ENCODE measurements at places on chromosomes 11 and 22. TPM values are rescaled to one million over a fixed set of nuclear protein-coding genes. Genes with fewer than 3 reads are reported as not detected.

The UCP3 gene
- not detected for polyA plus RNA-seq

DNA sequence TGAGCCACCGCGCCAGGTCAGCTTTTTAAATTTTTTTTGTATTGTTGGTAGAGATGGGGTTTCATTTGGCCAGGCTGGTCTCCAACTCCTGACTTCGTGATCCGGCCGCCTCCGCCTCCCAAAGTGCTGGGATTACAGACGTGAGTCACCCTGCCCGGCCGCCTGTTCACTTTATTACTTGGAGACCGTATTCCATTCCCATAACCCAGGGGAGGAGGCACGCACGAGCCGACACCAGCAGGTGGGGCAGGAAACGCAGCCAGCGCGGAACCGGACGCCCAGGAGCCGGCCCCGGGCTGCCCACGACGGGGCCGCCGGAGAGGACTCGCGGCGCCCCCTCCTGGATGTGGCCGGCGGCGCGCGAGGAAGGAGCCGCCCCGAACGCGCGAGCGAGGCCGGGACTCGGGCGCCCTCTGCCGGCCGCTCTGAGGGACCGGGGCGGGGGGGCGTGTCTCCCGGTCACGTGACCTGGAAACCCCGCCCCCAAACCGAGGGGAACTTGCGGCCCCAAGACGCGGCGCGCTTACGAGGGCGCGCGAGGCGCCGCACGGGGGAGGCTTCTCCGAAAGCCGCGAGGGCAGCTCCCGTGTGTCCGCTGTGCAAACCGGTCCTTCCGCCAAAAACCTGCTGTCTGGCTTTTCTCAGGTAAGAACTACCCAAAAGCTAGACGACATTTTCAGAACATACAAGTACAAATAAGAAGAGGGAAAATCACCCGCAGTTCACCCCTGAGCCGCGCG, 11.6 kb upstream of the RNH1 start:
- no peaks in the 10 kb centered on the region for H3K36me3 ChIP-seq
- H3K4me1 ChIP-seq: peaks cover 11% of the 10 kb centered on the region
- no peak overlapping the region for H3K27ac ChIP-seq
- H3K4me3 ChIP-seq: no peak overlapping the region
- H3K27me3 ChIP-seq: no peaks in the 10 kb centered on the region

The HEPHL1 gene
- not detected for polyA plus RNA-seq

DNA sequence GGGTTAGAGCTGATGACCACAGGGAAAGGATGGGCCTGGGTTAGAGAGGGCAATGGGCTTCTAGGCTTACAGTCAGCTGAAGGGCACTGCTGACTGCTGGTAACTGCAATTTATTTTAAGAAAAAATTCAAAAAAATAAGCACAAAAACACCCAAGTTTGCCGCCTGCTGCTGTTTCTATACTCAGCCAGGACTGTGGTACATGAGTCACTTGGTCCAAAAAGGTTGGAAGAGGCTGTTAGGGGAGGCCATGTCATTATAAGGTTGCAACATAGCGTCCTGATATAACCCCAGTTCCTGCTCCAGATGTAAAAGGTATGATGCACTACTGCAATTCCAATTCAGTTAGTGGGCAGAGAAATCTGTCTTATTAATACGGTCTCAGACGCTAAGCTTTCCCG, 98.9 kb downstream of the ETS1 start:
- no peak for DNase-seq
- no peaks in the 10 kb centered on the region for H3K36me3 ChIP-seq
- peaks cover 33% of the 10 kb centered on the region for H3K4me1 ChIP-seq
- no peaks in the 10 kb centered on the region for H3K27me3 ChIP-seq

- peak overlapping the region; percentile 48 for H3K4me3 ChIP-seq
- DNase-seq: no peak
- no peaks in the 10 kb centered on the region for H3K27me3 ChIP-seq
- H3K27ac ChIP-seq: peak overlapping the region; percentile 69
Observed at GRCh38 chr22:17217179-17217578, 2.1 kb downstream of the ADA2 start.

The OVOL1 gene
- polyA plus RNA-seq: not detected

DNA sequence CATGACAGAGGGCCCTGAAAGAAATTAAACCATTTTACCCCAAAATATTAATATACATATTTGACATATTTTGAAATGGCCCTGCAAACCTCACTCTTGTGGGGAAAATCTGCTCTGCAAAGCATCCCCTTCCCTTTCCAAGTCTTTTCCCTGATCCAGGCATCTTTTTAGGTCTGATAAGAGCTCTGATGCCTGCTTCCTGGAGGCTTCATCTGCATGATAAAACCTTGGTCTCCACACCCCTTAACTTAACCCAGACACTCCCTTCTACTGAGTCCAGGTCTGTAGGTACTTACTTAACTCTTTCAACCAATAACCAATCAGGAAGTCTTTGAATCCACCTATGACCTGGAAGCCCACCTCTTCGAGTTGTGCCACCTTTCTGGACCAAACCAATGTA, 1.8 kb upstream of the LGALS12 start:
- no peak overlapping the region for H3K27ac ChIP-seq
- H3K4me1 ChIP-seq: peaks cover 74% of the 10 kb centered on the region
- H3K4me3 ChIP-seq: no peak overlapping the region
- no peak for DNase-seq
- H3K36me3 ChIP-seq: peaks cover 8% of the 10 kb centered on the region

The C11orf97 gene
- not detected for polyA plus RNA-seq

DNA sequence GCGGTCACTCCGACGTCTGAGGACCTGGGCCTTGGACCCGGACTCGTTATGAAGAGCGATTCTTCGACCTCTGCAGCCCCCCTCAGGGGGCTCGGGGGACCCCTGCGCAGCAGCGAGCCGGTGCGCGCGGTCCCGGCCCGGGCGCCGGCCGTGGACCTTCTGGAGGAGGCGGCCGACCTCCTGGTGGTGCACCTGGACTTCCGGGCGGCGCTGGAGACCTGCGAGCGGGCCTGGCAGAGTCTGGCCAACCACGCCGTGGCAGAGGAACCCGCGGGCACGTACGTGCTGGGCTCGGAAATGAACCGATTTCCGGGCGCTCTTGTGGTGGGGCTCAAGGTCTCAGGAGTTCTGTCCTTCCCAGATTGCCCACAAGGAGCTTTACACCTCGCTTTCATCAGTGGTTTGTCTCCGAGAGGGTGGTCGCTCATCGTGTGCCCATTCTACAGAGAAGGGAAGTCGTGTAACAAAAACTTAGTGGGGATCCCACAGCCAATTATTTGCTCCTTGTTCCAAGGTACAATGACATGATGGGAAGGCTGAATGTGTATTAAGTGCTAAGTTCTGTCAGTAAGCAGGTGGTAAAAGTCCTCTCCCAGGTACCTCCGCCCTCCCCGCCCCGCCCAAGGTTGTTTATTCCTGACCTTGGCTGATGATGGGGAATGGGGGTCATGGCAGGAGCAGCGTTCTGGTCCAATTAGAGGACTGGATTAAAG, 695 bp downstream of the PEX26 start:
- peaks cover 27% of the 10 kb centered on the region for H3K4me1 ChIP-seq
- DNase-seq: peak; percentile 14
- H3K27ac ChIP-seq: peak overlapping the region; percentile 99
- H3K36me3 ChIP-seq: peaks cover 35% of the 10 kb centered on the region
- H3K4me3 ChIP-seq: peak overlapping the region; percentile 100

DNA sequence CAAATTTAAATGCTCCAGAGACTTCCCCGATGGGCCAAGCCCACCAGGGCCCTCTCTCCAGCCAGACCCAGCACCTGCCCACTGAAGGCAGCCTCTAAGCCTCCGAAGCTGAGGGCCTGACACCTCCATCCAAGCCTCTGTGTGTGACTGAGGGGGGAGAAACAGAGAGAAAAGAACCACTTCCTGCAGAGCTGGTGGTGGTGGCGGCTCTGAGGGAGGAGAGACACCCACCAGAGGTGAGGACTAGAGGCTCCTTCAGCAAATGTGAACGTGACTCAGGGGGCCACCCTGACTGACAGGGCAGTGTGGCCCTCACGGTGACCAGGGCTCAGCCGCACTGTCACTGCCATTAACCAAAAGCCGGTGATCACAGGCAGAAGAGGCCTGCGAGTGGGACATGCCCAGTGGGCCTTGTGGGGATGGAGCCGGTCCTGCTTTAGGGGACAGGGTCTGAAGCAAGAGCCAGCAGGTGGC, 31.0 kb upstream of the CD5 start:
- peaks cover 56% of the 10 kb centered on the region for H3K4me1 ChIP-seq
- H3K4me3 ChIP-seq: no peak overlapping the region
- no peak for DNase-seq
- H3K36me3 ChIP-seq: no peaks in the 10 kb centered on the region
- H3K27ac ChIP-seq: peak overlapping the region; percentile 84
- no peaks in the 10 kb centered on the region for H3K27me3 ChIP-seq

- no peak for DNase-seq
- H3K36me3 ChIP-seq: no peaks in the 10 kb centered on the region
- no peaks in the 10 kb centered on the region for H3K4me1 ChIP-seq
- H3K27ac ChIP-seq: no peak overlapping the region
- H3K27me3 ChIP-seq: no peaks in the 10 kb centered on the region
Observed at GRCh38 chr11:67561971-67562619, 21.5 kb upstream of the GSTP1 start.

GRCh38 chr11:37264783-37265182, 666.7 kb upstream of the RAG2 start:
- H3K4me3 ChIP-seq: no peak overlapping the region
- H3K27ac ChIP-seq: no peak overlapping the region
- no peak for DNase-seq
- no peaks in the 10 kb centered on the region for H3K36me3 ChIP-seq
- no peaks in the 10 kb centered on the region for H3K4me1 ChIP-seq

The SLC1A2 gene
- polyA plus RNA-seq: 0.17 TPM

The TRIM49 gene
- not detected for polyA plus RNA-seq

- H3K36me3 ChIP-seq: no peaks in the 10 kb centered on the region
- no peak overlapping the region for H3K27ac ChIP-seq
- no peak overlapping the region for H3K4me3 ChIP-seq
Observed at GRCh38 chr22:25028841-25029141, 76.3 kb downstream of the KIAA1671 start.

DNA sequence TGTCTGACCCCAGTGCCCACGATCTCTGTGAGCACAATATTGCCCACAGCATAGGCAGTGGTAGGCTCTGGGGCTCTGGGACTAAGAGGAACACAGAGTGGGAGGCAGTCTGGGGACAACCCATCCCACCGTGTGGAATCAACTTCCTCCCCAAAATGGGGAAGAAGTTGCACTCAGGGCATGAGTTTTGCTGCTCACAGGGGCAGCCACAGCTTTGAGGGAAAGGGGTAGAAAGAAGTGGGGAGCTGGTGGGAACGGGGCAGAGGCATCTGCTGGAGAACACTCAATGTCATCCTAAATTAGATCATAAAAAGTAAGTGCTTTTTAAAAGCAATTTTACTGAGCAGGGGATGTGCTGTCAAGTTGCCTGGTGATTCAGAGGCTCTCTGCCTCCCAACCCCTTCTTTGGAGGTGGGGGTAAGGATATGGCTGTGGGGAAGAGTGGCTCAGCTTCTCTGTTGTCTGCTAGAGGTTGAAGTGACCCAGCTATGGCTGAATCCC, 233.8 kb upstream of the NCAM1 start:
- no peaks in the 10 kb centered on the region for H3K27me3 ChIP-seq
- DNase-seq: no peak
- H3K27ac ChIP-seq: no peak overlapping the region
- H3K36me3 ChIP-seq: no peaks in the 10 kb centered on the region

DNA sequence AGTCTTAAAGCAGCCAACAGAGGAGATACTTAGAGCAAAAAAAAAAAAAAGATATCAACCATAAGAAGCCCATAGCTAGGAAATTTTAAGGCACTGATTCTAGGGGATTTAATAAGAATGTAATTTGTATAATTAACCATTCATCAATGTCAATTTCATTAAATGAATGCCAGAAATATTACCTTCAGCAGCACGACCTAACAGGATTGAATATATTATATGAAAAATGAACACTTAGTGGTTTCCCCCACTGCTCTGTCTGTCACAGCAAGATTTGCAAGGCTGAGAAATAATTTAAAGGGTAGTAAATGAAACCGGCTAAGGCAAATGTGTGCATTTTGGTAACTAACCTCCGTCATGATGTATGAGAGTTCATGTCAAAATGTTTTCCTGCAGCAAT, 319.9 kb downstream of the KIRREL3 start:
- no peak overlapping the region for H3K4me3 ChIP-seq
- no peaks in the 10 kb centered on the region for H3K27me3 ChIP-seq
- no peaks in the 10 kb centered on the region for H3K4me1 ChIP-seq
- H3K27ac ChIP-seq: no peak overlapping the region
- no peaks in the 10 kb centered on the region for H3K36me3 ChIP-seq
- DNase-seq: no peak

The LDHAL6A gene
- not detected for polyA plus RNA-seq

- H3K27ac ChIP-seq: no peak overlapping the region
- no peak overlapping the region for H3K4me3 ChIP-seq
- peaks cover 79% of the 10 kb centered on the region for H3K4me1 ChIP-seq
- peaks cover 67% of the 10 kb centered on the region for H3K36me3 ChIP-seq
Observed at GRCh38 chr11:1859004-1859403, 6.1 kb downstream of the LSP1 start.

- no peak for DNase-seq
- H3K4me1 ChIP-seq: peaks cover 59% of the 10 kb centered on the region
- no peaks in the 10 kb centered on the region for H3K36me3 ChIP-seq
- H3K27ac ChIP-seq: no peak overlapping the region
Observed at GRCh38 chr11:124724979-124725718, 14.6 kb upstream of the NRGN start.

GRCh38 chr22:46469711-46470110, 67.7 kb downstream of the CELSR1 start:
- no peaks in the 10 kb centered on the region for H3K27me3 ChIP-seq
- no peaks in the 10 kb centered on the region for H3K4me1 ChIP-seq
- H3K4me3 ChIP-seq: no peak overlapping the region

GRCh38 chr11:58711832-58712231, 19.9 kb downstream of the GLYAT start:
- no peak for DNase-seq
- H3K27me3 ChIP-seq: no peaks in the 10 kb centered on the region
- no peak overlapping the region for H3K4me3 ChIP-seq

The SLC37A2 gene
- 73.3 TPM for polyA plus RNA-seq

DNA sequence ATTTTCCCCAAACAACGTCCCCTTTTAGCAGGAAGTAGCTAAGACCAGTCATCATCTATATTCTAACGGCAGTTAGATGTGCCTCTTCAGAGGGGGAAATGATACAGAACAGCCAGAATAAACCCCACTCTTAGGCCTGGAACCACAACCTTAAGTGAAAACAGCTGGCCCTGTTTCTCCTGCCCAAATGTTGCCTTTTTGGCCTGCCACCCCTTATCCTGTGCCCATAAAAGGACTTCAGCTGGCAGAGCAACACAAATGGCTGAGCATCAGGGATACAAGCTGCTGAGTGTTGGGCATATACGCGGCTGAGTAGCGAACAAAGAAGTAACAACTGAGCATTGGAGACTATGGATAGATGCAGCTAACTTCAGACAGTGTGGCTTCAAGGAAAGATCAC, 1491.4 kb downstream of the LRRC4C start:
- H3K27ac ChIP-seq: no peak overlapping the region
- no peaks in the 10 kb centered on the region for H3K27me3 ChIP-seq
- H3K4me1 ChIP-seq: no peaks in the 10 kb centered on the region
- no peaks in the 10 kb centered on the region for H3K36me3 ChIP-seq
